ENCODE measurements at places on chromosomes 1 and 21.

GRCh38 chr1:908661-909060 is 15.1 kb upstream of the SAMD11 start:
- no peak for DNase-seq

- no peak for DNase-seq
Observed at GRCh38 chr1:98897479-98897878, 107.2 kb downstream of the PLPPR5 start.

DNA sequence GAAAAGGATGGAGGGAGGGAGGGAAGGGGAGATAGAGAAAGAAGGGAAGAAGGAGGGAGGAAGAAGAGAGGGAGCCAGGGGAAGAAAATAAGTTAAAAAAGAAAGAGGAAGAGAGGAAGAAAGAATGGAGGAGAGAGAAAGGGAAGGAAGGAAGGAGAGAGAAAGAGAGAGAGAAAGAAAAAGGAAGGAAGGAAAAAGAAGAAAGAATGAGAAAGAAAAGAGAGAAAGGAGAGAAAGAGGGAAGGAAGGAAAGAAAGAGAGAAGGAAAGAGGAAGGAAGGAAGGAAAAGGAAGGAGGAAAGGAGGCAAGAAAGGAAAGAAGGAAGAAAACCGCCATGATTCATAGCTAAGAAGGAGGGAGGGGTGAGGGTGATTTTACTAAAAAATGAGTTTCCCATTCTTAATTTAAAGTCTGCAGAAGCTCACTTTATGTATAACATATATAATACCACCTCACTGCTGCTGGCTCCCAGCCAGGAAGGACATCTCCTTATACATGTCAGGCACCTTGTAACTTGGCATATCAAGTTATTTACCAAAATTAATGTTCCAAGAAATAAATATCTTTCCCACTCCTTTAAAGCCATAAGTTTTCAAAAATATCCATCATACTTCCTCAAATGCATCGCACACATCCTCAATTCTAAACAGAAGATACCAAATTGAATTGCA is 46.0 kb upstream of the OLIG2 start:
- peak; percentile 7 for DNase-seq

DNA sequence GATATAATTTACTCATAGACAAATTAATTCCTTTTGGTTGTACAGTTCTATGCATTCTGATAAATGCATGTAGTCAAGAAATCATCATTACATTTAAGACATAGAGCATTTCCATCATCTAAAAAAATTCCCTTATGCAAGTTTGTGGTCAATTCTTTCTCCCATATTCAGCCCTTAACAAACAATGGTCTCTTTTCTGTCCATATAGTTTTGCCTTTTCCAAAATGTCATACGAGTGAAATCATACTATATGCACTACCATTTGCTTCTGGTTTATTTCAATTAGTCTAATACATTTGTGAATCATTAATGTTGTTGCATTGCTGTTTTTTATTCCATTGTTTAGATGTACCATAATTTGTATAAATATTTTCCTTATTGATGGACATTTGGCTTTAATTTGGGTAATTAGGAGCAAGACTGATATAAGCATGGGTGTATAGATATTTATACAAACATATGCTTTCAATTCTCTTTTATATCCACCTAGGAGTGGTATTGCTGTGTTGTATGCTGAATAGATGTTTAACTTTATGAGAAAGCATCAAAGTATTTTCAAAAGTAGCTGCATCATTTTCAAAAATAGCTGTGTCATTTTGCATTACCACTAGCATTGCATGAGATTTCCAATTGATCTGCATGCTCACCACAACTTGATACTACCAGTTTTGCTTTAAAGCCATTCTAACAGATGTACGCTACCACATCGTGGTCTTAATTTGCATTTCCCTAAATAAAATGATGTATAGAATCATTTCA is 397.0 kb upstream of the ADAMTS5 start:
- no peak for DNase-seq

Data from KBM-7 (cell line).